CD14-positive monocyte (primary cell): ENCODE measurements at places on chromosomes 6 and 20. TPM values are rescaled to one million over a fixed set of nuclear protein-coding genes. Genes with fewer than 3 reads are reported as not detected.

The SLC2A10 gene
- not detected in 2 replicates for polyA plus RNA-seq

DNA sequence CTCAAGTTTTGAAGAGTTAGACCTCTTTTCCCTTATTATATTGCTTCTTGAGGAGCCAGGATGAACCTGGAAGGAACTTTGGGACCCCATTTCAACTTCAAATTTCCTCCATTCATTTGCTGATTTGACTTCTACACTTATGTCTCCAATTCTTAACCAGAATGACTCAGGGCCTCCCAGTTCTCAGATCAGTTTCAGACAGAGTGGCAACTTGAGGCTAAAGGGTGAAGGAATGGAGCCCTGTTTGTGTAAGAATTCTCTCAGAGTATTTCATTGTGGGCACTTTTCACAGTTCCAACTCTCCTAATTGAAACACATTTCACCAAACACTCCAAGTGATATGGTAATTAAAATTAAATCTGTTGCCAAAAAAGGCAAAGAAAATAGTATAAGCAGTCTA lies 109.0 kb upstream of the FLRT3 start:
- DNase-seq: no peak

The SLC35F1 gene
- polyA plus RNA-seq: not detected in 2 replicates

- no peak for DNase-seq
Observed at GRCh38 chr6:165837948-165838745, 175.1 kb upstream of the PDE10A start.

The MYBL2 gene
- polyA plus RNA-seq: 0.08 TPM in 1 of 2 replicates, not detected in the other

The SLC17A5 gene
- 3.2 and 5.3 TPM in 2 replicates for polyA plus RNA-seq

The HUS1B gene
- 0.73 and 1.7 TPM in 2 replicates for polyA plus RNA-seq

GRCh38 chr6:127328043-127328609 lies 15.3 kb downstream of the ECHDC1 start:
- no peak for DNase-seq
